ENCODE measurements at places on chromosomes 7 and 10. TPM values are rescaled to one million over a fixed set of nuclear protein-coding genes. Genes with fewer than 3 reads are reported as not detected.
A peak's percentile ranks its signal among the peaks of the same experiment; 100 is the strongest.

DNA sequence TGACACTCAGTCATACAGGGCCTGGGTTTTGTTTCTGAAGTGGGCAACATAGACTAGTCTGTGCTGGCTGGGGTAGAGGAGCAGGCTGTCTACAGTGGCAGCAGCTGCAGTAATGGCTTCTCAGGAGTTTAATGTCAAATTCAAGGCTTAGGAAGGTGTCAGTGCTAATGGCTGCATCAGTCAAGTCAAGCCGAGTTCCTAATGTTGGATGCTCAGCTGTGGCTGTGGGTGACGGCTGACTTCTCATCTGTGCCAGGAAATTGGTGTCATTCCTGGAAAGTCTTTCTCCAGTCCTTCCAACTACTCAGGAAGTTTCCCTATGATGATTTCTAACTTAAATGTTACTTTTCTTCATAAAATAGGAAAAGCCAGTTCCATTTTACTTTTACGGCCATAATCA is 468.1 kb upstream of the IGFBP3 start:
- no peaks in the 10 kb centered on the region for H3K36me3 ChIP-seq
- no peak overlapping the region for H3K27ac ChIP-seq
- no peaks in the 10 kb centered on the region for H3K27me3 ChIP-seq
- H3K4me3 ChIP-seq = no peak overlapping the region
- H3K4me1 ChIP-seq = no peaks in the 10 kb centered on the region
- no peak for DNase-seq

VPS26A gene
- total RNA-seq = 34.5 TPM

- H3K27ac ChIP-seq = no peak overlapping the region
- no peaks in the 10 kb centered on the region for H3K27me3 ChIP-seq
- H3K4me3 ChIP-seq = no peak overlapping the region
- H3K36me3 ChIP-seq = no peaks in the 10 kb centered on the region
Observed at GRCh38 chr7:95421000-95421846, 13.6 kb downstream of the PON2 start.

PANK1 gene
- 3.9 TPM for total RNA-seq

DNA sequence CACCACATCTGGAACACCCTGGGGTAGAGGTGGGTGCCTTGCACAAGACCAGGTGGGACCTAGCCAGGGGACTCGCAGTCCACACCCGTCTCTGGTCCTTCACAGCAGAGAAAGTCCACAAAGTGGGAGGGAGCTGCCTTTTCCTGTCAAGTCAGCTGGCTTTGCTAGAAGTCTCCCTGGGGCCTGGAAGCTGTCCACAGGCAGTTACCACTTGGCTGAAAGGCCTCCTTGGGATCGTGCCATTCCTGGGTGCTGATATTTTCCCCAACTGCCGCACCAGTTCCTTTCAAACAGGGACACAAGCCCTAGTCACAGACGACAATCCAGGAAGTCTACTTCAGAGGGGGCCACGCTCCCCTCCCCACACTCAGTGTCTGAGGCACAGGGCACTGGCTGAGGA is 75.4 kb downstream of the AFAP1L2 start:
- DNase-seq = no peak
- no peaks in the 10 kb centered on the region for H3K27me3 ChIP-seq
- no peaks in the 10 kb centered on the region for H3K36me3 ChIP-seq
- peaks cover 4% of the 10 kb centered on the region for H3K4me1 ChIP-seq
- no peak overlapping the region for H3K27ac ChIP-seq

DNA sequence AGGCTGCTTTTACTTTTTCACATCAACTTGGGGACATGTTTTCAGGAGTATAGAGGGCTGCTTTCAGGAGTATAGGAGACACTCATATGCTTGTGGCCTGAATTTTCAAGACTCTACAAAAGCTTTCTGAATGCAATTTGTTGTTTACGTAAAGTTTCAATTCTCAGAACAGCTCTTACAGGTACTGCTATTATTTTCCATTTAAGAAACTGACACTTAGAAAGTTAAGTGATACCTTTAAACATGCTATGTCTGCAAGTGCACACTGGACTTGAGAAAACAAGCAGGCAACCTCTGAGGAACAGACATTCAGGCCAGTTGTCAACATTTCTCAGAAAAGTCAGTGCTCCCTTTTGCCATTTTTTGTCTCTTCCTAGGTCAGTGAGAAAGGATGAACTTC is 70.0 kb upstream of the PHYHIPL start:
- no peak for DNase-seq
- no peaks in the 10 kb centered on the region for H3K27me3 ChIP-seq
- H3K4me1 ChIP-seq = no peaks in the 10 kb centered on the region

- H3K4me1 ChIP-seq = peaks cover 14% of the 10 kb centered on the region
- H3K27me3 ChIP-seq = peaks cover 50% of the 10 kb centered on the region
- H3K4me3 ChIP-seq = peak within 1 kb of the TSS; percentile 41
- no peak within 1 kb of the TSS for H3K27ac ChIP-seq
- peaks cover 4% of the 10 kb centered on the region for H3K36me3 ChIP-seq
Observed at GRCh38 chr7:27102581-27103442, at the start of gene HOXA2. HOXA2 (minus strand) TSS chr7:27102683; CDS start chr7:27102500, 183 bp downstream.

IRF5 gene
- 7.7 TPM for total RNA-seq

DNA sequence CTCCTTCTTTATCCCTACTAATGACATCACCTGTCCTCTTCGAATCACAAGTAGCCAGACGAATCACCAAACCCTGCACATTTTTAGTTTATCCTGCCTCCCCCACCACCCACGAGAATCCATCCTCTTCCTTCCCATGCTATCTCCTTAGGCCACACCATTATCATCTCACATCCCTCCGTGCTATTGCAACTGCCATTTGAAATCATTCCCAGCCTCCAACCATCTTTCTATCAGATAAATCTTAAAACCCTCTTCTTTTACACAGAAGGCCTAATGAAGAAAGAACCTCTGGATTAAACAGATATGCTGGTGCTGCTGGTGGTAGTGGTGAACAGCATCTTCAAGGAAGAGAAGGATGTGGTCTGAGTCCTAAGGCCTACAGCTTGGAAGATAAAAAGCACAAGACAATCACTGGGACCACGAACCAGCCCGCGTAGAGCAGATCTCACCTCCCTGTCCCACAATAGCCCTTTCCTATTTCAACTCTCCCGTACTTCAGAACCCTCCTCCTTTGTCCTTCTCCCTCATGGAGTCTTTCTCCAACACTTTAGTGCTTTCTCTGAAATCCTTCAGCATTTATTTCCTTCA is 403.1 kb downstream of the SFMBT2 start:
- no peaks in the 10 kb centered on the region for H3K4me1 ChIP-seq
- no peak for DNase-seq
- H3K36me3 ChIP-seq = no peaks in the 10 kb centered on the region
